ENCODE measurements at places on chromosomes 16 and 17.

GRCh38 chr16:1691276-1691675 lies 13.2 kb downstream of the JPT2 start:
- DNase-seq: no peak

- peak; percentile 37 for DNase-seq
These were observed 755 bp upstream of the TUFM start for GRCh38 chr16:28846933-28847273.

DNA sequence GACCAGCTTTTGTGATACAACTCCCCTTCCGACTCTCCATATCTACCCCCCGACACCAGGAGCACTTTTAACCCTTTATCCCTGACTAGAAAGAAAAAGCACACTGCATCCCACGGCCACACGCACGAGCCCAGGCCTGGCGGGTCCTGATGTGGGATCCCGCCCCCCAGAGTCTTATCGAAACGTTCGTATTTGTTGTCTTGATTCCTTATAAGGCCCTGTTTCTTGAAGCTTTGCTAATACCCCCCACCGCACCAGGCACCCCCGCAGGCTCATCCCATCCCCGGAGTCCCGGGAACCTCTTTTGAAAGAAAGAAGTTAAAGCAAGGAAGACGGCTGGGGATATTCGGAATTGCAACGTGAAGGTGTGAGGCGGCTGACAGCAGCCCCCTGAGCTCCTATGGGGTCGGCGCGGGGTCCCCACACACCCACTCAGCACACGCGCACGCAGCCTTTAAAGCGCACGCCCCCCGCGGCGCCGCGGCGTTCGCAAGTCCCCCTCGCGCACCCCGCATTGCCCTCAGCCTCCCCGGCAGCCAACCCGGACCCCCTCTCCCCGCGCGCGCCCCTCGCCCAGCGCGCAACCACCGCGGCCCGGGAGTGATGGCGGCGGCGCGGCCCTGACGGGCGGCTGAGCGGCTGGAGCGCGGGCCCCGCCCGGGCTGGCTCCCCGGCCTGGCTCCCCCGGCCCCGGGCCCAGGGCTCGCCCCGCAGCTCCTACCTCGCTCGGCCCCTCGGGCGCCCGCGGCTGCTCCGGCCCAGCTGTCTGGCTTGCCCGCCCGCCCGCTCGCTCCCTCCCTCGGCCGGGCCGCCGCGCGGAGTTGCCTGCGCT lies 448 bp downstream of the STAT5B start:
- peak; percentile 40 for DNase-seq

DNA sequence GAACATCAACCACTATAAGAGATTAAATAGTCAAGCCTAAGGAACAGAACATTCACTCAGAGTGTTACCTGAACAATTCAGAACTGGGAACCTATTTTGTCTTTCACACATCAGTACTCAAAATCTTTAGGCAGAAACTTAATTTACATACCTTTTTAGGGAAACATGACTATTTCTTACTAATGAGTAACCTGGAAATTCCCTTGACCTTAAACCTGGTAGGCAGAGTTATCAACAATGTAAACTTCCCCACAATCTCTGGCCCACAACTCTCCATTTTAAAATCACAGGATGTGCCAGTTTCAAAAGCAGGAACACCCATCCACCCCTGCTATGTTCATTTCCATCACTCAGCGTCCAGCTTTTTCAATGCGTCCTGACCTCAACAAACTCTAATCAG lies 132.9 kb upstream of the ANKFN1 start:
- DNase-seq: no peak

DNA sequence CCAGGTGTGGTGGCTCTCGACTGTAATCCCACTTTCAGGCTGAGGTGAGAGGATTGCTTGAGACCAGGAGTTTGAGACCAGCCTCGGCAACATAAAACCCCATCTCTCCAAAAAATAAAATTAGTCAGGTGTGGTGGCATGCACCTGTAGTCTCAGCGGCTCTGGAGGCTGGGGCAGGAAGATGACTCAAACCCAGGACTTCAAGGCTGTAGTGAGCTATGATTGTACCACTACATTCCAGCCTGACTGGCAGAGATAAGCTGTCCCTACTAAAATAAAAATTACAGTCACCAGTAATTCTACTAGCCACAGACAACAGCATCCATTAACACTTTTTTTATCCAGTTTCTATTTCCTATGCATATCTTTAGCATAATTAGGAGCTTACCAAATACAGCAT lies 176.3 kb downstream of the CPPED1 start:
- no peak for DNase-seq

DNA sequence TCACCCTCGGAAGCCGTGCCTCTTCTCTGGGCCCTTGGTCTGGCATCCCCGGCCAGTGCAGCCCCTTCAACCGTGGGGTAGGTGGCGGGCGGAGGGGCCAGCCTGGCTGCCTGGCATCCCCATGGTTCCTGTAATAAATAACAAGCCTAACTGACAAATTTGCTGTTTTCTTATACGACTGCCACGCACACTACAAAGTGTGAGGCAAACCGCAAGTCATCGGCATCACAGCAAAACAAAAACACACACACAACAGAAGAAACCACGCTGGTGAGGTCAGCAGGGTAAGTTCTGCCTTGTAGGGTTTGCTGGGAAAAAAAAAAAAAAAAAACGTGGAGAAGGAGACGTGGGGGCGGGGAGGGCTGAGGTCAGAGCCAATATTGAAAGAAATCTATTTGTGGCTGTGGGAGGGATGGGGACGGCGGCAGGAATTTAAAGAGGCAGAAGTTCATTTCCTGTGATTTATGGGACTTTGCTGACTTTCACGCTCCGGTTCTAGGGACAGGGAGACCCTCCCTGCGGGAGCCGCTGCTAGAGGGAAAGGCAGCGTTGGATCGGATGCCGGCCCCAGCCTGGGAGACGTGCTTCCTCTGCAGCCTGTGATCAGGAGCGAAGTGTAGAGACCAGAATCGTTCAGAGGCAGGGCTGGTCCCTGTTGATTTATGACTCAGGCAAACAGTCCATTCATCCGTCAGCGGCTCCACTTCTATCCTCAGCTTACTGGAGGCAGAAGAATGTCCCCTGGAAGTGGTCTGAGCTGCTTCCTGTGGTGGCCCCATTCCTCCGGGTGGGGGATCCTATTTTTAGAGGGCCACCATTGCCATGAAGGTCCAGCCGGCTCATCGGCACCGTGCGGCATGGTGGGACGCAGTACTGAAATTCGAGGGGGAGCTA lies 162.8 kb downstream of the FOXL1 start:
- no peak for DNase-seq

DNA sequence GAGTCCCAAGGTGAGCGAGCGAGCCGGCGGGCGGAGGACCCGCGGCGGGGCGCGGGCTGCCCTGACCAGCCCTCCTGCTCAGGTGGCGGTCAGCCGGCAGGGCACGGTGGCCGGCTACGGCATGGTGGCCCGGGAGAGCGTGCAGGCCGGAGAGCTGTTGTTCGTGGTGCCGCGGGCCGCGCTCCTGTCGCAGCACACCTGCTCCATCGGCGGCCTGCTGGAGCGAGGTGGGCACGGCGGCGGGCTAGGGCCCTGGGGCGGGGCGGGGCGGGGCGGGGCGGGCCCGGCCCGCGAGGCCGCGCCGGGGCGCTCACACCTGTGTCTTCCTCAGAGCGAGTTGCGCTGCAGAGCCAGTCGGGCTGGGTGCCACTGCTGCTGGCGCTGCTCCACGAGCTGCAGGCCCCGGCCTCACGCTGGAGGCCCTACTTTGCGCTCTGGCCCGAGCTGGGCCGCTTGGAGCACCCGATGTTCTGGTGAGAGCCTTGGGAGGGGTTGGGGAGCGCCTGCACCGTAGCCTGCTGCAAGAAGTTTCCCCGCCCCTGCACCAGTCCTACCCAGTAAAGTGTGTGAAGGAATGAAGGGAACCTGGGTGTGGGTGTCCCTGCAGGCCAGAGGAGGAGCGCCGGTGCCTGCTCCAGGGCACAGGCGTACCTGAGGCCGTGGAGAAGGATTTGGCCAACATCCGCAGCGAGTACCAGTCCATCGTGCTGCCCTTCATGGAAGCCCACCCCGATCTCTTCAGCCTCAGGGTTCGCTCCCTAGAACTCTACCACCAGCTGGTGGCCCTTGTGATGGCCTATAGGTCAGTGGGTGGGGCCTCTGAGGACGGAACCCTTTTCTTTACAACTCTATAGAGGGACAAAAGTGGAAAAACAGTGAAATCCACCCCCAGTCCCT lies 802 bp downstream of the SETD6 start:
- DNase-seq: peak; percentile 61
